ENCODE measurements at places on chromosomes 1 and 21. TPM values are rescaled to one million over a fixed set of nuclear protein-coding genes. Genes with fewer than 3 reads are reported as not detected.
A peak's percentile ranks its signal among the peaks of the same experiment; 100 is the strongest.

The DYNLT4 gene
- 2.0 TPM for total RNA-seq

The FGR gene
- not detected for total RNA-seq

DNA sequence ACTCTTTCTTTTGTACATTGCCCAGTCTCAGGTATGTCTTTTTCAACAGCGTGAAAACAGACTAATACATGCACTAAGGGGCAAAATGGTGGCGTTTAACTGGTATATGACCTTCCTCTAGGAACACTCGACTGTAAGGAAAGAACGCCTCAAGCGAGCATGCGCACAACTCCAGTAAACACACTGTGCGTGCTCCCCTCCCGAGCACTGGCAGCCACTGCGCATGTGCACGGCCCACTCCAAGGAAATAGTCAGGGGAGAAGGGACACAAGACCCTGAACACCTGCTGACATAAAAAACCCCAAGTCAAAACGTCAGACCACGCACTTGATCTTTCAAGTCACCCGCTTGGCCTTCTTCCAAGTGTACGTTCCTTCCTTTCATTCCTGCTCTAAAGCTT lies 173.5 kb downstream of the NPHP4 start:
- H3K36me3 ChIP-seq: no peaks in the 10 kb centered on the region
- DNase-seq: no peak
- peaks cover 82% of the 10 kb centered on the region for H3K27me3 ChIP-seq
- H3K4me1 ChIP-seq: no peaks in the 10 kb centered on the region

DNA sequence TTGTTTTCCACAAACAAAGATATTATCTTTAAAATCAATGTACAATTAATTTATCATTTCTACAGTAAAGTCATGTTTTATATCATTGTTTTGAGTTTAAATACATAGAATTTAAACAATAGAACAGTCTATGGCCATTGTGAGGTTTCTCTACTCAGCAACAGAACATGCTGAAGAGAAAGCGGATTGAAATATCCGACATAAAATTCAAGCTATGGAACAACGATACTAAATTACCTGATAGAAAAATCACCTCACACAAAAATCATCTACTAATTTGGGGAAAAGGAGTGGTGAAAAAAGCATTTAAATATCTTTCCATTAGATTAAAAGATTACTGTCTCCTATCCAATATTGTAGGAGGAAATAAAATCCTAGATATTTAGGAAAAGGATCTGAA lies 12.6 kb downstream of the CDKN2C start:
- no peaks in the 10 kb centered on the region for H3K36me3 ChIP-seq
- no peaks in the 10 kb centered on the region for H3K27me3 ChIP-seq
- no peak overlapping the region for H3K4me3 ChIP-seq
- no peak overlapping the region for H3K27ac ChIP-seq
- no peak for DNase-seq
- peaks cover 21% of the 10 kb centered on the region for H3K4me1 ChIP-seq

- no peak for DNase-seq
- H3K27me3 ChIP-seq: no peaks in the 10 kb centered on the region
- no peaks in the 10 kb centered on the region for H3K4me1 ChIP-seq
These were observed 4.1 kb downstream of the RGS18 start for GRCh38 chr1:192162376-192162775.

GRCh38 chr1:203127666-203128430 lies at the start of gene ADORA1:
Gene ADORA1 (plus strand): TSS chr1:203127726. CDS start chr1:203128842, 1,116 bp downstream.
- H3K4me3 ChIP-seq: peak within 1 kb of the TSS; percentile 33
- peaks cover 41% of the 10 kb centered on the region for H3K27me3 ChIP-seq
- peak; percentile 38 for DNase-seq
- H3K4me1 ChIP-seq: no peaks in the 10 kb centered on the region

The C1orf50 gene
- total RNA-seq: 4.1 TPM

The RBM34 gene
- total RNA-seq: 40.1 TPM

The ABCB10 gene
- total RNA-seq: 27.4 TPM

- no peaks in the 10 kb centered on the region for H3K4me1 ChIP-seq
- H3K27ac ChIP-seq: no peak overlapping the region
- peaks cover 35% of the 10 kb centered on the region for H3K27me3 ChIP-seq
- no peak overlapping the region for H3K4me3 ChIP-seq
These were observed 80.1 kb downstream of the FCRL5 start for GRCh38 chr1:157472056-157472701.

The IL22RA1 gene
- total RNA-seq: 1.2 TPM

- H3K4me3 ChIP-seq: no peak overlapping the region
- H3K27ac ChIP-seq: no peak overlapping the region
These were observed 123.0 kb upstream of the IGSF21 start for GRCh38 chr1:17984583-17984982.

GRCh38 chr1:27026621-27027574 lies 14.2 kb upstream of the TENT5B start:
- H3K36me3 ChIP-seq: no peaks in the 10 kb centered on the region
- H3K4me3 ChIP-seq: no peak overlapping the region
- H3K4me1 ChIP-seq: peaks cover 12% of the 10 kb centered on the region
- no peak for DNase-seq

DNA sequence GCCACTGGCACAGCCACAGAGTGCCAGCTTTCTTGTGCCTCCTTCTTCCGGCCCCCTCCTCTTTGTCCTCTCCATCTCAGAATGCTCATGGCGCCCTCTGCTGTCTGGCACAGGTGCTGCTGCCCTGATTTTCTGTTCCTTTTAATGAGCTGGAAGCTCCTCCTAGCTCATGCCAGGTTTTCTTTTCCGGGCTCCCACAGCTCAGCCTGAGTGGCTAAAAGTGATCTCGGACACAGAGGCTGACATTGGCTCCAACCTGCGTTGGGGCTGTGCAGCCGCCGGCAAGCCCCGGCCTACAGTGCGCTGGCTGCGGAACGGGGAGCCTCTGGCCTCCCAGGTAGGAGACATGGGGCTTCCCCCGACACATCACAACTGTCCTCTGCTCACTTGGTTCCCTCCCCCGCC lies 18.7 kb downstream of the CNTN2 start:
- H3K4me3 ChIP-seq: no peak overlapping the region
- DNase-seq: peak; percentile 97
- H3K27me3 ChIP-seq: peaks cover 8% of the 10 kb centered on the region
- no peaks in the 10 kb centered on the region for H3K4me1 ChIP-seq
- H3K36me3 ChIP-seq: no peaks in the 10 kb centered on the region

The OR14K1 gene
- total RNA-seq: not detected

DNA sequence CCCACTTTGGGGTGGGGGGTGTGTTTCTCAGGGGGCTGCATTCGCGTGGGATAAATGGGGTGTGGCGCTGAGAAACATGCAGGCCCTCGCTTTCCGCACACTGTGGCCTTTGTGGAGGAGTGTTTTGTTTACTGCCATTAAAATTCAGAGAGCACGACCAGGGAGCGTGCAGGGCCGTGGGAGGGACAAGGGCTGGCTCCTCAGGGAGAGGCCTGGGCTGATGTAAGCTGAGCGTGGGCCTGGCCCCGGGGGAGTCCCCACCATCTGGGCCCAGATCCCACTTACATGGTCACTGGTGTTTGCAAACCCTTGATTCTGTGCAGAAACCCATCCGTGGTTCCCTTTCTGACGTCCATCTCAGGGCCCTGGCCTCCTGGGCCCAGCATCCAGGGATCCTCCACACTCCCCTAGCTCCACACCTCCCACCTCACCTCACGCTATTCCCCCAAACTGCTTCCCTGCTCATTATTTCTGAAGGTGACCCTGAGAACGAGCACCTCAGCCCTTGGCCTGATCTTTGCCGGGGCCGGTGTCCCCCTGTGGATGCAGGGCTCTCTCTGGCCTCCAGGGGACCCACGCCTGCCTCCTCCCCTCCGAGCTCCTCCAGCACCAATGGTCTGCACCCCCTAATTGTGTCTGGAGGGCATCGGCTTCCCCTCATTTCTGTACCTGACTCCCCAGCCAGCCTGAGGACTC lies 92.5 kb upstream of the SIM2 start:
- DNase-seq: no peak
- no peak overlapping the region for H3K27ac ChIP-seq
- no peak overlapping the region for H3K4me3 ChIP-seq
- H3K36me3 ChIP-seq: no peaks in the 10 kb centered on the region
- H3K27me3 ChIP-seq: no peaks in the 10 kb centered on the region

DNA sequence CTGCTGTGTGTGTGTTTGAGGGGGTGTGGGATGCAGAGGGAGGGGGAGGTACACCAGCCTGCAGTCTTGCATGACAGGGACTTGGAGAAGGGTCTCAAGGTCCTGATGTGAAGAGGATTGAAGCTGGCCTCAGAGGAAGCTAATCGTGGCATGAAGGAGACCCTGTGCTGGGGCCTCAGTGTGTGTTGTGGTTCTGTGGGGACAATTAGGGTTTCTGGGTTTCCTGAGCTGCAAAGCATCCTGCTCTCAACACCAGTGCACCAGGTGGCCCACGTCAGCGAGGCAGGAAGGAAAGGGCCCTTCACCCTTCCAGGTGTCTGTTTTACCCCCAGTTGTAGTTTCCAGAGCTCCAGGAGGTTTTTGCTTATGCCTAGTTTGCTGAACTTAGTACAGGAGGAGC lies 52.8 kb downstream of the TENT5C start:
- no peak overlapping the region for H3K27ac ChIP-seq
- H3K36me3 ChIP-seq: no peaks in the 10 kb centered on the region
- H3K27me3 ChIP-seq: no peaks in the 10 kb centered on the region

DNA sequence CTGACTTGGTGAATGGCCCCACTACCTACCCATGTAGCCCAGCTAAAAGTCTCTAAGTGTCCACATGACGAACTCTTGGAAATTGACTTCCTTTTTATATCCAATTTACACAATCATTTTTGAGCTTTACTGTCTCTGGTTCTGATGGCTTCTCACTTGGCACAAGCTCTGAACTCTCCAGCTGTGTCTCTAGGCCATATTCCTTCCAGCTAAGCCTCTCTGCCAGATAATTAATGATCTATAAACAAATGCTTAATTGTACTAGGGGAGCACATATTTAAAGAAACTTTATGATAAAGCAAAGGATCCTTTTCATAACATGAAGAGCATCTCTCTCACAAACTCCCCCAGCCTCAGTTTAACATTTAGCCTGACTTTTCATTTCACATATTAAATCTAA lies 16.3 kb upstream of the BEND5 start:
- no peaks in the 10 kb centered on the region for H3K27me3 ChIP-seq
- H3K36me3 ChIP-seq: no peaks in the 10 kb centered on the region
- H3K4me1 ChIP-seq: peaks cover 7% of the 10 kb centered on the region
- no peak overlapping the region for H3K4me3 ChIP-seq
- no peak overlapping the region for H3K27ac ChIP-seq

DNA sequence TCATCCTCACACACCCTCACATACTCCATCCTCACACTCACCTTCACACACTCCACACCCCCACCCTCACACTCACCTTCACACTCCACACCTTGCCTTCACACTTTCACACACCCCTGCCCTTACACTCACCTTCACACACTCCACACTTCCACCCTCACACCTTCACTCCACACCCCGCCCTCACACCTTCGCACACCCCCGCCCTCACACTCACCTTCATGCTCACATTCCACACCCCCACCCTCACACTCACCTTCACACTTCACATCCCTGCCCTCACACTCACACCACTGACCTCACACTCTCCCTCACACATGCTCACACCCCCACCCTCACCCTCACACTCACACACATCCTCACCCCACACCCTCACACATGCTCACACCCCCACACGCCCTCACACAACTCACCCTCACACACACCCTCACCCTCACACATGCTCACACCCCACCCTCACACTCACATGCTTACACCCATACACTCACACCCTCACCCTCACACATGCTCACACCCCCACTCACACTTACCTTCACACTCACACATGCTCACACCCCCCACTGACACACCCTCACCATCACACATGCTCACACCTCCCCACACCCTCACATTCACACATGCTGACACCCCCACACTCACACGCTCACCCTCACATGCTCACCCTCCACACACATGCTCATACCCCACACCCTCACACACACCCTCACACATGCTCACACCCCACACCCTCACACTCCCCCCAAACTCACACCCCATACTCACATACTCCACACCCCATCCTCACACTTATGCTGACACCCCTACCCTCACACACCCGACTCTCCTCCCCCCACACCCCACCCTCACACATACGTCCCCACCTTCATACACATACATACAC lies 44.5 kb upstream of the EDN2 start:
- H3K36me3 ChIP-seq: no peaks in the 10 kb centered on the region
- no peaks in the 10 kb centered on the region for H3K4me1 ChIP-seq
- no peak overlapping the region for H3K4me3 ChIP-seq
- DNase-seq: no peak

DNA sequence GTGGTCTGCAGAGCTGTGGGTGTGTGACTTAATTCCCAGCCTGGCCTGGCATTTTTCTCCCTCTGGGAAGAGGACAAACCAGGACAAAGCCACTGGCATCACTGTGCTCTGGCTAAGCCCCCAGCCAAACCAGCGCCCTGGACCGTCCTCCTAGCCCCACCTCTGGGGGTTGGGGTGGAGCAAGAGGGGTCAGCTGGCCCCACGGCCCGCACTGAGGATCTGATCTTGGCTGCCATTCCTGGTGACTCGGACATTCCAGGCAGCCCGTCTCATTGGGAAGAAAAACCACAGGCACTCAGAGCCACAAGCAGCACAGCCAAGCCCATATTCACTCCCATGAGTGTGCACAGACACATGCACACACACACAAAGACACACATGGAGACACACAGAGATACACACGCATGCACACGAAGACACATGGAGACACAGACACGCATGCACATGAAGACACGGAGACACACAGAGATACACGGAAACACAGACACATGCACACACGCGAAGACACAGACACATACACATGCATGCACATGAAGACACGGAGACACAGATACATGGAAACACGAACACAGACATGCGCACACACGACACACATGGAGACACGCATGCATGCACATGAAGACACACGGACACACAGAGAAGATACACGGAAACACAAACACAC lies 2.3 kb upstream of the MXRA8 start:
- H3K27ac ChIP-seq: peak overlapping the region; percentile 30
- peak; percentile 97 for DNase-seq

DNA sequence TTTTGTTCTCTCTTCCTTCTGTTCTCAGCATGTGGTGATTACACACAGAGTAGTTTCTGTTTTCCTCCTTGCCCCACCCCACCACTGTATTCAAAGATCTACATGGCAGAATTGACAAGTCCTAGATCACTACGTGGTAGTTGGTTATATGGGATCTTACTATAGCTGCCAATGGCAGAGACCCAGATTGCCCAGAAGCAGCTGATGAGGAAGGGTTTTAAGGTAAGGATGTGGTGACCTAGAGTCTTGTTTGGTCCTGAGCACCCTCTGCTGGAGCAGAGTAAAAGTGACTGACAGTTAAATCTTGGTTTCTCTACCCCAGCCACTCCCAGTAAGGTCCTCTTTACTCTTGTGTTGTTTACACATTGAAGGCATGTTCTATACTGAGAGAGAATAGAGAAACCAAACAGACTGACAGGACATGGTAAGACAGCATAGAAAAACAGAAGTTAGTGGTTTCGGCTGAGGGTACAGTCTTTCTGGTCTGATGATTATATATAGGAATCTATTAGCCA lies 22.8 kb upstream of the STRIP1 start:
- peak; percentile 71 for DNase-seq
- no peaks in the 10 kb centered on the region for H3K27me3 ChIP-seq
- H3K4me1 ChIP-seq: no peaks in the 10 kb centered on the region
- no peak overlapping the region for H3K4me3 ChIP-seq

The ZBTB18 gene
- 16.8 TPM for total RNA-seq

DNA sequence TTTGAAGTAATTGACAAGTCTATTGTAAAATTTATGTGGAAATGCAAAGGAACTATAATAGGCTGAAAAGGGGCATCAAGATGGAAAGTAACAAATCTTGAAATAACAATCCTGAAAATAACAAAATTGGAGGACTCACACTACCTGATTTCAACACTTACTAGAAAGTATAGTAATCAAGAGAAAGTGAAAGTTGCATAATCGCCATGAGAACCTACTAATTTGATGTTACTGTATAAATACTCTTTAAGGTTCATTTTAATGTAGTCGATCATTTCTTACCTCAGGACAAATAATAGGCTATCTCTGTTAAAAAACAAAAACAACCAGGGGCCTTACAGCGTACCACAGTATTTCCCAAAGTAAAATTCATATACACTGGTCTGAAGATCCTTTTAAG lies 71.7 kb downstream of the EDEM3 start:
- H3K4me3 ChIP-seq: no peak overlapping the region
- DNase-seq: no peak

The OR2T35 gene
- not detected for total RNA-seq
